ENCODE measurements at places on chromosomes 2 and 18.
A peak's percentile ranks its signal among the peaks of the same experiment; 100 is the strongest.

- DNase-seq = peak; percentile 81
These were observed 297.9 kb upstream of the MMADHC start for GRCh38 chr2:149885468-149885867.

DNA sequence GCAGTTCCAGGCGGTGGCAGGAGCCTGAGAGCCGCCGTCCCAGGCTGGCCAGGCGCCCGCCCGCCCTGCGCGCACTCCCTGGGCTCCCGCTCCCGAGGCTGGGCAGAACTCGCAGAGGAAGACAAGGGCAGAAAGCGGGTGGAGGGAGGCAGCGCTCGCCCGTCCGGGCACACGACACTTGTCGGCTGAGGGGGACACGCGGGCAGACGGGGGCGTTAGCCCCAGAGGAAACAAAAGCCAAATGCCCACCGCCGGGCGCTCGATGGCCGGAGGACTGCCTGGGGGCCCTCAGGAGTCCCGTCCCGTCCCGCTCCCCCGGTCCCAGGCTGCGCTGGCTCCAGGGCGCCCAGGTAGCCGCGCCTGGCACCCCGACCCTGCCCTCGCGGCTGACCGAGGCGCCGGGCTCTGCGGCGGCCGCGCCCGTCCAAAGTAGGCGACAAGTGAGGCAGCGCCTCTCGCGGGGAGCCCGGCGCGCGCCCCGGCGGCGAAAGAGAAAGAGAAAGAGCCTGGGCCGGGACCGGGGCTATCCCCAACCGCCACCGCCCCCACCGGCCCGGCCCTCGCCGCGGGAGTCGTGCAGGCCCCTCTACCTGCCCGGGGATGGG, 491 bp downstream of the L3MBTL4 start:
- no peak for DNase-seq

- no peak for DNase-seq
These were observed 59.7 kb upstream of the CAPN13 start for GRCh38 chr2:30866974-30867373.

DNA sequence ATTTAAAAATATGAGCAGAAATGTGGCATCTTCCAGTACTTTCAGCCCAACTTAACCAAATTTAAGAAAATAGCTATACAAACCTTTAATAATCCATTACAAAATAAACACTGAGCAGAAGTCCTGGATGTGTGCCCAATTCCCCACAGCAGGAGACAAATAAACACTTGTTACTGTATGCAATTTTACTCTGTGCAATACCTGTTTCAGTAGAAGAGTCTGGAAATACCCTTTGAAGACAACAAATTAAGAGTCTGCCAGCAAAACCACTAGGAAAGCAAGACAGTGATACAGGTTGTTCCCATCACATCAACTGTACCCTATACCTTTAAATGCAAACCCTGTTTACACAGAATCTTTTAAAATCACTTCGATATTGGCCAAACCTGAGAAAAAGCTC, 41.4 kb upstream of the RNU4ATAC start:
- peak; percentile 83 for DNase-seq

- no peak for DNase-seq
These were observed 149.2 kb downstream of the FAM210A start for GRCh38 chr18:13577091-13577697.

DNA sequence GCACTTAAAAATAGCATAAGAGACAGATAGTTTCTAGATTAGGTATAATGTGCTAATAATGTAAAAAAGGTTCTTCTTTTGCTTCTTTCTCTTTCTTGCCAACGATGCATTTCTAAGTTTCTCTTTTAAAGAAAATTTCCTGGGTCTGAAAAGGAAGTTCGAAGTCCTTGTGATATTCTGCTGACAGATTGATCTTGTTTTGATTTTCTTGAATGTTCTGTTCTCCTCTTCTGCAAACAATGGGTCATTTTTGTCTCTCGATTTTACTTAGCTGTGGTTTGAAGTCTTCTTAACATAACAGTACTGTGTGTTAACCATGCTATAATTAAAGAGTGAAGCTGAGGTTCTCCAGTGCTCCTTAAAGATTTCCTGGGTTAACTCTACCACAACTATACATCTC, 61.1 kb upstream of the ACYP2 start:
- no peak for DNase-seq

DNA sequence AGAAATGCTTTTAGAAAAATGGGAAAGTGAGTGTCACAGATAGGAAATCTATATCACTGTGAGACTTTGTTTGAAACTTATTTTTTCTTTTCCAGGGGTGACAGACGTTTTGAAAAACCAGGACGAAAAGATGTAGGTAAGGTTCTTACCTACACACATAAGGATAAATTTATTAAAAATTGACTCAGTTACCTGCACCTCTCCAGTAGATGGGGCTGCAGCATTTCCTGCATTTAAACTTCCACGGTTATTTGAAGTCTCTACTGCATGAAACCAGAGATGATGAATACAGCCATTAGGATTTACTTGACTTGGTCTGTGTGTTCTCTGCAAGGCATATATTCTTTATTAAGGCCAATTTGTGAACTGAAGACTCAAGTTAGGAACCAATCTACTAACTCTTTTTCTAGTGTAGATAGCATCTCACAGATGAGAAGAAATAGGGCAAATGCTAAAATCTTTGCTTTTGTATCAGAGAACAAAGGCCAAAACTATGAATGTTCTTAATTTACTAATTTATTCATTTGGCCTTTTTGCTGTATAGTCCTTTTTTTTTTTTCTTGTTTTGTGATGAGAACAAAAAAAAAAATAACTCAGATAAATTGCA, 15.0 kb downstream of the KCNJ13 start:
- peak; percentile 39 for DNase-seq

DNA sequence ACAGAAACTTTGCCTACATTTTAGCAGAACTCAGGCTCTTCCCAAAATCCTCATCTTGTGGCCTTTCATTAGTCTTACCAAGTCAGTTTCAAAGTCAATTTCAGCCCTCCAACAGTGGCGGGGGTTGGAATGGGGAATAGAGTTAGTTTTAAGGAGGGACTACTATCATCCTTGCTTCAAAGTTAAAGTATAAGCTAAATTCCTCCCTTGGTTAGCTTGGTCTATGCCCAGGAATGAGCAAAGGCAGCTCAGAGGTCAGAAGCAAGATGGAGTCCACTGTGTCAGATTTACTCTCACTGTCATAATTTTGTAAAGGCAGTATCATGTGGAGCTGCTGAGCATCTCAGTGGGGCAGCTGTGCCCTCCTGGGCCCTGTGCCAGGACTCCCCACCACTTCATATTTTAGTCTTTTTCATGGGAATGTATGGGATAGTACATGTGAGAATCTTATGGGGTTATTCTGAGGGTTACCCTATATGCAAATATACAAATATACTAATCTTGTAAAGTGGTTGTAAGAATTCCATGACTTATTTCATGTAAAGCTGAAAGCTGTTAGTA, 145.2 kb upstream of the MMADHC start:
- DNase-seq = no peak

DNA sequence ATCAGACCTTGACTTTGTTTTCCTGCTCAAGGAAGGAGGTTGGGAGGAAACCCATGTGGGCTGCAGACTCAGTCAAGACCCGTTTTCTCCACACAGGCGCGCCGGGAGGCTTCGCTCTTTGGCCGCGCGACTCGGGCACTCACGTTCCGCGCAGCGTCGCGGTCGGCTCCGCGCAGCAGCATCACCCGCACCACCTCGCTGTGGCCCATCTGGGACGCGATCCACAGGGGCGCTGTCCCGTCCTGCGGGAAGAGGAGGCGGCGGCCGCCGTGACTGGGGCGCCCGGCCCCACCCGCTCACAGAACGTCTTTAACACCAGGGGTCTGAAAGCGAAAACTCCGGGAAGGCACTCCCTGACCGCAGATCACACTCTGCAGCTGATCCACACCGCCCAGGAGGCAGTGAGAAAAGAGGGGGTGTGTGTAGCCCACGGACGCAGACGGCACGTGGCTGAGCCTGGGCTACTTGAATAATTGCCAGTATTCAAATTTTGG, 33.1 kb upstream of the NPC1 start:
- no peak for DNase-seq

- no peak for DNase-seq
These were observed 51.7 kb downstream of the ARHGAP28 start for GRCh38 chr18:6781142-6781714.

GRCh38 chr2:143640826-143641225, 511.6 kb downstream of the ARHGAP15 start:
- no peak for DNase-seq

- no peak for DNase-seq
These were observed 886.0 kb downstream of the SUCLG1 start for GRCh38 chr2:83573060-83573459.

- no peak for DNase-seq
These were observed 206.2 kb downstream of the VAPA start for GRCh38 chr18:10119991-10120390.

DNA sequence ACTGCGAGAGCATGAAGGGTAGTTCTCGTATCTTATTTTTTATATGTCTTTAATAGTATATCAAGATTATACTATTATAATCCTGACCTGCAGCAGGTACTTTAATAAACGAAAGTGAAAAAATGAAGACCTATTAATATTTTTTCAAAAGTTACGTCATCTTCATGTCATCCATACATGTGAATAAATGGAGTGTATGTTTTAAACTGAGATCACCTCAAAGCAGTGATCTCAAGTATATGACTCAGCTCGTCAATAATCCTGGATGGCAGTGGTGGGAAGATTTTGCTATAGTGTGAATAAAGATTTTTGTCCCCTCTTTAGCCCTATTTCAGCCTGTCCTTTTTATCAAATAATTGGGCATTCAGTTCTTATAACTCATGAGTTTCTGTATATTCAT, 166.3 kb upstream of the FBXO11 start:
- no peak for DNase-seq

GRCh38 chr2:167057446-167057845, 169.2 kb downstream of the XIRP2 start:
- no peak for DNase-seq

- DNase-seq = no peak
These were observed 12.3 kb downstream of the CALCRL start for GRCh38 chr2:187435756-187436155.
